ENCODE measurements at places on chromosomes 3 and 15. TPM values are rescaled to one million over a fixed set of nuclear protein-coding genes. Genes with fewer than 3 reads are reported as not detected.
A peak's percentile ranks its signal among the peaks of the same experiment; 100 is the strongest.

DNA sequence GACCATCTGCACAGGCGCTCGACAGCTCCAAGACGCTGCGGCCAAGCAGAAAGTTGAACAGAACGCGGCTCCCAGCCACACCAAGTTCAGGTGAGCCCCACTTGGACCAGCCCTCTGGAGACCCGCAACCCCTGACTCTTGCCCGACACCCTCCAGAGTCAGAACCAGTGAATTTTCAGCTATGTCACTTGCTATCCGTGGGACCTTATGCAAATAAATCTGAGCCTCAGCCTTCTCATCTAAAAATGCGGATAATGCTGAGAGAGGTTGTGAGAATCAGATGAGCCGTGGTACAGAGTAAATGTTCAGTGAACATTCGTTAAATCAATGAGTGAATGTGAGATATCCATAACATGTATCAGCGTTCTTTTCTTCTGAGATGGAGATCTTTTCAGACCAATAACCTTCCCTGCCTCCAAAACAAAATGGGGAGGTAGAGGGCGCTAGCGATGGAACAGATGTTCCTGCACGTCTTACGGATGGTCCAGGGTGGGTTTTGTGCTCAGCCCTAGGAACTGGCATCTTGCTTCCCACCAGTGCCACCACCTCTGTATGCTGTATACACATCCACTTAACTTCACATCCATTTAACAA, 524 bp downstream of the MRPS11 start:
- DNase-seq = peak; percentile 11
- peak overlapping the region; percentile 86 for H3K27ac ChIP-seq
- H3K27me3 ChIP-seq = no peaks in the 10 kb centered on the region
- peaks cover 8% of the 10 kb centered on the region for H3K4me1 ChIP-seq
- peaks cover 37% of the 10 kb centered on the region for H3K36me3 ChIP-seq
- peak overlapping the region; percentile 56 for H3K4me3 ChIP-seq

DNA sequence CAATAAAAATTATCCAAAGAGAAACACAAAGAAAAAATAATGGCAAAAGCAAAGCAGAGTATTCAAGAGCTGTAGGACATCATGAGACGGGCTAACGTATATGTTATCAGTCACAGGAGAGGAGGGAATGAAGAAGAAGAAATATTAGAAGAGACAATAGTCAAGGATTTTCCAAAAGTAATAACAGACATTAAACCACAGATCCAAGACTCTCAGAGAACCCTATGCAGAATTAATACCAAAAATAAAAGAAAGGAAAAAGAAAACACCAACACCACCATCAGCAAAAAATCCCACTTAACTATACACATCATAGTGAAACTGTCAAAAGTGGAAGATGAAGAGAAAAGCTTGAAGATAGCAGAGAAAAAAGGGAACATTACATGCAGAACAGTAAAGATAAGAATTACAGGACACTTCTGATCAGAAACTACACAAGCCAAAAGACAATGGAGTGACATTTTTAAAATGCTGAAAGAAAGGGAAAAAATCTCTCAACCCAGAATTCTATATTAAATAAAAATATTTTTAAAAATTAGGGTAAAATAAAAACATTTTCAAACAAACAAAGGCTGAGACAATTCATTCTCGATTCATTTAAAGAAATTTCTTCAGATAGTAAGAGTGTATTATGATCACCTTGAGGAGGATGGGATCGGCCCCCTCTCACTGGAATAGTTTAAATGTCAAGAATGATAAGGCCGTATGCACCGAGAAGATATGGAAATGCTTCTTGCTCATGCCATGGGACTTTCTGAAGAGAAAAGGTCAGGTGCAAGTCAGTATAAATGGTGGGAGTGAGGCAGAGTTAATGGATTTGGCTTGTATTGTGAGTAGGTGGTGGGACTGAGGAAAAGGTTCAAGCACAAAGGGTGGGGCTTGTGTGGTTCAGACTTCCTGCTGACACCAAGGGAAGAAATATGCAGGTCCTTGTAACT, 28.5 kb downstream of the TM2D3 start:
- no peaks in the 10 kb centered on the region for H3K27me3 ChIP-seq
- H3K27ac ChIP-seq = no peak overlapping the region
- peaks cover 3% of the 10 kb centered on the region for H3K36me3 ChIP-seq

- no peaks in the 10 kb centered on the region for H3K27me3 ChIP-seq
- H3K27ac ChIP-seq = no peak overlapping the region
- no peaks in the 10 kb centered on the region for H3K36me3 ChIP-seq
Measured at GRCh38 chr3:40572588-40572987, 47.8 kb downstream of the ZNF621 start.

GRCh38 chr15:89398896-89399237, 64.2 kb upstream of the POLG start:
- H3K4me3 ChIP-seq = no peak overlapping the region
- no peaks in the 10 kb centered on the region for H3K36me3 ChIP-seq
- DNase-seq = no peak
- peaks cover 93% of the 10 kb centered on the region for H3K27me3 ChIP-seq
- H3K4me1 ChIP-seq = peaks cover 18% of the 10 kb centered on the region
- H3K27ac ChIP-seq = no peak overlapping the region

DNA sequence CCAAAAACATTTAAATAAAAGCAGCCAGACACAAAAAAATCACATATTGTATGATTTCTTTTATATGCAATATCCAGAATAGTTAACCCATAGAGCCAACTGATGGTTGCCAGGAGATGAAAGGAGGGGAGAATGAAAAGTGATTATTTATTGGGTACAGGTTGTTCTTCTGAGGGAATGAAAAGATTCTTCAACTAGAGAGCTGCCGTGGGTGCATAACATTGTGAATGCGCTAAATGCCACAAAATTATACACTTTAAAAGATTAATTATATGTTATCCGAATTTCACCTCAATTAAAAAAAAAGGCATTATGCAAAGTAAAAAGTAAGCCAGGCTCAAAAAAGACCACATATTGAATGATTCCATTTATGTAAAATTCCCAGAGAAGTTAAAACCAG, 36.1 kb downstream of the PRKAR2A start:
- H3K27ac ChIP-seq = no peak overlapping the region
- no peaks in the 10 kb centered on the region for H3K36me3 ChIP-seq
- H3K4me1 ChIP-seq = no peaks in the 10 kb centered on the region
- H3K27me3 ChIP-seq = no peaks in the 10 kb centered on the region
- H3K4me3 ChIP-seq = no peak overlapping the region

- H3K4me1 ChIP-seq = no peaks in the 10 kb centered on the region
- no peaks in the 10 kb centered on the region for H3K36me3 ChIP-seq
- H3K27ac ChIP-seq = no peak overlapping the region
- no peak for DNase-seq
Measured at GRCh38 chr15:39205506-39206371, 375.1 kb upstream of the THBS1 start.

- H3K36me3 ChIP-seq = no peaks in the 10 kb centered on the region
- no peak overlapping the region for H3K4me3 ChIP-seq
- H3K4me1 ChIP-seq = no peaks in the 10 kb centered on the region
- no peak overlapping the region for H3K27ac ChIP-seq
- H3K27me3 ChIP-seq = no peaks in the 10 kb centered on the region
Measured at GRCh38 chr3:144109944-144110343, 138.3 kb downstream of the DIPK2A start.

DNA sequence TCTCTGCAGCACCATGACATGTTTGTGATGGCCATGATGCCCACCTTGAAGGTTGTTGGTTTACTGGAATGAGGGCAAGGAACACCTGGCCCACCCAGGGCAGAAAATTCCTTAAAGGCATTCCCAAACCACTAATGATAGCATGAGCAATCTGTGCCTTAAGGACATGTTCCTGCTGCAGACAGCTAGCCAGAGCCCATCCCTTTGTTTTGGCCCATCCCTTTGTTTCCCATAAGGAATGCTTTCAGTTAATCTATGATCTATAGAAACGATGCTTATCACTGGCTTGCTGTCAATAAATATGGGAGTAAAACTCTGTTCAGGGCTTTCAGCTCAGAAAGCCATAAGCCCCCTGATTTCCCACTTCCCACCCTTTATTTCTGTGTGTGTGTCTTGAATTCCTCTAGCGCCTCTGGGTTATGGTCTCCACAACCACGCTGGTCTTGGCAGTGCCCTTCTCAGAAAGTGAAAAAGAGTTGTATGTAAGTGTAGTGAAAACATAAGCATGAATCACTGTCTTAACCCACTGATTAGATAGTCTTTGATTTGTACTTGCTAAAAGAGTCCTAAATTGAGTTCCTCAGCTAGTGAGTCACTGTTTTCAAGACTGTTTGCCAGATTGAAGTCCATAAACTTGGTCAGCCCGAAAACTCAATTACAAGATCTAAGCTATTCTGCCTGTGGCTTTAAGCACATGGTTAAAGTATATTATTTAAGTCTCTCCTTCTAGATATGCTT, 19.0 kb upstream of the CCR2 start:
- no peaks in the 10 kb centered on the region for H3K36me3 ChIP-seq
- H3K4me3 ChIP-seq = no peak overlapping the region
- H3K27ac ChIP-seq = no peak overlapping the region

- H3K4me3 ChIP-seq = no peak overlapping the region
- no peak for DNase-seq
- H3K4me1 ChIP-seq = no peaks in the 10 kb centered on the region
- no peaks in the 10 kb centered on the region for H3K36me3 ChIP-seq
- no peak overlapping the region for H3K27ac ChIP-seq
Measured at GRCh38 chr15:39657668-39658067, 76.8 kb downstream of the THBS1 start.

DNA sequence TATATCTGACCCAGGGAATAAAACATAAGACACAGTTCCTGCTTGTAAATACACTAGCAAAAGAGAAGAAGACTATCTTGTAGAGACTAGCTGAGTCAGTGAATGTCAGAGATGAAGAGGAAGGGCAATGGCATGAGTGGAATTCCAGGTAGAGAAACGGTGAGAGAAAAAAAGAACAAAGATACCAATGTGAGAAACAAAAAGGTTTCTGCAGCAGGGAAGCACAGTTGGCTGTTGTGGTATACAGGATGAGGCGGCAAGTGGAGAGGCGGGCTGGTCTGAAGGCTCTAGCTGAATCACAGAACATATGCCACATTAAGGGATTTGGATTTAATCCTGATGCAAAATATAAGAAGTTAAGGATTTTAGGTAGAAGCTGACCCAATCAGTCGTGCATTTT, 17.1 kb upstream of the TASOR start:
- H3K4me3 ChIP-seq = no peak overlapping the region
- H3K27ac ChIP-seq = no peak overlapping the region
- DNase-seq = no peak

GRCh38 chr3:168249205-168249549, 153.5 kb upstream of the GOLIM4 start:
- H3K27me3 ChIP-seq = peaks cover 14% of the 10 kb centered on the region
- no peaks in the 10 kb centered on the region for H3K36me3 ChIP-seq
- DNase-seq = peak; percentile 49
- peaks cover 11% of the 10 kb centered on the region for H3K4me1 ChIP-seq
- H3K27ac ChIP-seq = no peak overlapping the region

GRCh38 chr3:139524841-139525636, 14.5 kb downstream of the RBP1 start:
- H3K36me3 ChIP-seq = peaks cover 20% of the 10 kb centered on the region
- no peaks in the 10 kb centered on the region for H3K4me1 ChIP-seq
- DNase-seq = no peak

The ANKUB1 gene
- polyA plus RNA-seq = not detected

The GOLGA6L4 gene
- 8.9 TPM for polyA plus RNA-seq

The SERINC4 gene
- polyA plus RNA-seq = 0.52 TPM

The EDC3 gene
- polyA plus RNA-seq = 24.6 TPM

The SETD2 gene
- 46.1 TPM for polyA plus RNA-seq

The LDHAL6B gene
- 0.07 TPM for polyA plus RNA-seq

The IL17RB gene
- polyA plus RNA-seq = 3.9 TPM

The INTS14 gene
- polyA plus RNA-seq = 22.3 TPM

The LRRC34 gene
- 2.8 TPM for polyA plus RNA-seq

The MYH15 gene
- 0.57 TPM for polyA plus RNA-seq

The LOXL1 gene
- polyA plus RNA-seq = 40.2 TPM

The CLRN1 gene
- 0.98 TPM for polyA plus RNA-seq
